Stimulated activated CD4-positive, alpha-beta T cell treated with anti-CD3 and anti-CD28 coated beads, Interleukin-15, amount 100 ng/mL, for 48 hours (primary cell): ENCODE measurements at places on chromosomes 1 and 21.

DNA sequence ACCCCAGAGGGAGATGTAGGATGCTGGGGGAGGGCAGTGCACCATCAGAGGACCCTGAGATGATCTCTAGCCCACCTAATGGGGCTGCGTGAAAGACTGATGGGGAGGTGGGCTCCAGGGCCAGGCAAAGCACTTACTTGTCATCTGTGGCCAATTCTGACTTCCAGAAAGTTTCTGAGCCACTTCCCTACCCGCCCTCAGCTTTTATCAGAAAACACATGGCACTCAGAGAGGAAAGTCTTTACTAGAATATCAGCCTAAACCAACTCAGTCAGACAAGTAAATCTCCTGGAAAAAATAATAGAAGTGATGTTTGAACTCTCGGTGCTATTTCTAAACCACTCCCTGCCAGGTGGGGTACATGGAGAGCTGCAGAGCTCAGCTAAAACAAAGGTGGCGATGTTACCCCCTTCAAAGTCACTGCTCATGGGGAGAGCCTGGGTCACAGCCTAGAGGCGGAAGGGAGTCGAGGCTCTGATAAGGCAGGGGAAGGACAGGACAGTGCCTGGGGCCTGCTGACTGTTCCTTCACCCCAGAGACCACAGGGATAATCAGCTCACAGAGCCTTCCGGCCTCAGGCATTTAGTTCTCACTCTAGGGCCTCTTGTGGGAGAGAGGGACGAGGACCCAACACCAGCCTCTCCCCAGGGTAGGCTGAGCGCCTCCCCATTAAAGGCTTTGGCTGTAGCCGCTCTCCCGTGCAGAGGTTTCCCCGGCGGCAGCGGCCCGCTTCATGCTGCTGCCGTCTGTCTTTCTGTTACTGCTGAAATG is 14.2 kb downstream of the SMIM12 start:
- no peak for DNase-seq

DNA sequence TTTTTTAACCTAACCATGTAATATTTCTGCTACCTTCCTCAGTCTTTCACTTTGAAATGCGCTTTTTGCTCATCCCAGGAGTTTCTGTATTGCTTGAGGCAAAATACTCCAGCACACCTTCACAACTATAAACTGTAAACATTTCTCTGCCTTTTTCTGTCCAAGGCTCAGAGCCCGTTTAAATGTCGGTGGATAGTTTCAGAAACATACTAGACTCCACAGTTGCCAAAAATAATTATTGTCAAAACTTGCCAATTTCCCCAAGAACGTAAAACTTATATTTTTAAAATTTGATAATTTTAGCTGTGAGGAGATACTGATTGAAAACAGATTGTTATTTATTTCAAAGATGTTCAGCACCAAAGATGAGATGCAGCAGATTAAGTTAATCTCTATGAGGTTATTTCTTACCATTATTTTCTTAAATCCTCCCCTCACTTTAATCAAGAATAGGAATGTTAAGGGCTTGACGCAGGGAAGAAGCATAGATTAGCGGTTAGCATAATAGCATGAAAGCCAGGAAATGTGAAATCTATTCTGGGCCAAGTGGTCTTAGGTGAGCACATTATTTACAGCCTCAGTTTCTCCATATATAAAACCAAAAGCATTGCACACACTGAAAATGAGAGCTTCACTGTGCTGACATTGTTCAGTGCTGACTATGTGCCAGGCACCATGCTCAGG is 91.5 kb upstream of the ESRRG start:
- DNase-seq = no peak

GRCh38 chr1:175373786-175374623 is 181.4 kb upstream of the KIAA0040 start:
- peak; percentile 15 for DNase-seq

- no peak for DNase-seq
Measured at GRCh38 chr1:64692911-64693310, 52.0 kb upstream of the RAVER2 start.
